ENCODE measurements at places on chromosomes 6 and 20. TPM values are rescaled to one million over a fixed set of nuclear protein-coding genes. Genes with fewer than 3 reads are reported as not detected.

The ADGRF1 gene
- total RNA-seq, result not detected

The SAMD5 gene
- 2.1 TPM for total RNA-seq

The C6orf47 gene
- 21.3 TPM for total RNA-seq

The FLRT3 gene
- total RNA-seq, result 7.0 TPM

The KIF25 gene
- not detected for total RNA-seq

The POM121L2 gene
- total RNA-seq, result not detected
